A549 treated with Hydrocortisone at 1 μM for 4 hours (cell line): ENCODE measurements at places on chromosomes 16 and 17. TPM values are rescaled to one million over a fixed set of nuclear protein-coding genes. Genes with fewer than 3 reads are reported as not detected.

The SLC12A3 gene
- 0.10 TPM in 1 of 5 replicates, not detected in the others for total RNA-seq

The EPX gene
- total RNA-seq: not detected in 5 replicates

The PITPNM3 gene
- 1.7 to 2.8 TPM (median 2.1 TPM) in 5 replicates for total RNA-seq

The ITPRIPL2 gene
- 12.0 to 15.9 TPM (median 15.2 TPM) in 5 replicates for total RNA-seq

The METTL23 gene
- 56.4 to 65.2 TPM (median 60.3 TPM) in 5 replicates for total RNA-seq
